ENCODE measurements at places on chromosomes 12 and 14. TPM values are rescaled to one million over a fixed set of nuclear protein-coding genes. Genes with fewer than 3 reads are reported as not detected.

Gene SLC6A13
- total RNA-seq: not detected

Gene CCDC38
- not detected for total RNA-seq

Gene PIP4K2C
- 10.4 TPM for total RNA-seq

Gene SLC24A4
- not detected for total RNA-seq

Gene NANOG
- not detected for total RNA-seq

Gene CCDC59
- 29.6 TPM for total RNA-seq

Gene KDM2B
- total RNA-seq: 20.2 TPM

Gene SLC25A21
- 0.44 TPM for total RNA-seq

Gene TCL1B
- not detected for total RNA-seq

Gene CD4
- total RNA-seq: 0.75 TPM

Gene NR1H4
- not detected for total RNA-seq

Gene CCDC196
- not detected for total RNA-seq

Data from cardiac ventricle fibroblast (primary cell).